Left hindlimb (tissue), 1 donor: ENCODE measurements at places on chromosomes 5 and 9.

DNA sequence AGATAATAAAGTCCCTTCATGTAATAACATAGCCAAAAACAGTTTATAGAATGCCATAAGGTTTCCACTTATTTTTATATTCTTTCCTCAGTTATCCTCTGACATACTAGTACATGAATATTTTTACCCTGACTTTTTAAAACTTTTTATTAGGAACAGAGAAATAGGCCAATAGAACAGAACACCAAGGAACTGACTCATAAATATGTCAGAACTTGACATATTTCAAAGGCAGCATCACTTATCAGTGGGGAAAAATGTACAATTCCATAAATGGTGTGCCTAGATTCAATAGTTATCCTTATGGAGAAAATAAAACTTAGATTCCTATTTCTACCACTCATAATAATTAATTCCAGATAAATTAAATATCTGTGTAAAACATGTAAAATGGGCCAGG lies 9.4 kb downstream of the STARD4 start:
- DNase-seq, result no peak

- no peak for DNase-seq
Measured at GRCh38 chr5:28685794-28686193, 1647.4 kb upstream of the CDH9 start.

- no peak for DNase-seq
Measured at GRCh38 chr9:88106492-88106891, 31.8 kb downstream of the SPATA31C2 start.

DNA sequence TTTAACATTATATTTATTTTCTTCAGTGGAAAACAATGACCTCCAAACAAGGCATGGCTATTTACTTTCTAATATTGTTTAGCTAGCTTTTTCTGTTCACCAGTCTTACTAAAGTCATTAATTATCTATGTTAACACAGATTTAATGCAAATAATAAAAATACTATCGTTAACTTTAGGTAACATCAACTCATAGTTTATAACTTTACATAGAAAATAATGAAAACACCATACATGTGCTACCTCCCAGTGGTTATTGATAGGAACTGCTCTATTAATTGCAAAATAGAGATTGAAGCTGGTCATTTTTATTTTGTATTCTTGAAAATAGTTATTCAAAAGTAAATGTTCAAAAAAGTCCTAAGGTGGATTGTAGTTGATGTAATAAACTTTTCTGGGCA lies 78.3 kb upstream of the HCN1 start:
- DNase-seq, result no peak

DNA sequence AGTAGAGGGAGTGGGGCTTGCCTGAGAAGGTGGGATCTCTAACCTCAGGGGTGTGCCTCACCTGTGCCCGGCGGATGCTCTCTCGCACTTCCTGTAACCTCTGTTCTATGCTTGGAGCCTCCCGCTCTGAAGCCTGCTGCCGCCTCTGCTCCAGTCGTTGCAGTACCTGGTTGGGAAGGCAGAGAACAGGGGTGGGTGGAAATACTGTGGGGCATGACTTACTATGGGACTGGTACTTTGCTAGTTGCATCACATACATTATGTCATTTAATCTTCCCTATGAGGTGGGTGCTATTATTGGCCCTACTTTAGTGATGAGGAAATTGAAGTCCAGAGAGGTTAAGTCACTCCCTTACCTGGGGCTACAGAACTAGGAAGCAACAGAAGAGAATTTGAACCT lies 5.2 kb downstream of the FCHSD1 start:
- no peak for DNase-seq

- DNase-seq, result no peak
Measured at GRCh38 chr5:7682379-7682778, 168.6 kb downstream of the CFAP90 start.

DNA sequence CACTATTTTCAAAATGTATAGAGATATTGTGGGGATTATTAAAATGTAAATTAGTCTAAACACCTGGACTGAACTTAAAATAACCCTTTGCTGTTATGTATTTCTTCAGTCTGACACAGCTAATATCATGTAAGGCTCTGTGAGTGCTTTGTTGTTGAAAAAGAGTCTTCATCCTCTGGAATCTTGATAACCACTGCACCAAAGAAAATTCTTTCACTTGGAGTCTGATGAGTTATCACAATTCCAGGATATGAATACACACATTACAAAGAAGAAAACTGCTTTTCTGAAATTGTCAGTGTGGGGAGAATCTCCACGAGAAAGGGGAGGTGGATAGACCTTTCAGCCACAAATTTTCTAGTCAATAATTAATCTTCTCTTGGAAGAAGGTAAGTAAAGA lies 42.3 kb upstream of the TARS1 start:
- no peak for DNase-seq
